Vagina (tissue), 2 donors: ENCODE measurements at places on chromosomes 4 and X. TPM values are rescaled to one million over a fixed set of nuclear protein-coding genes. Genes with fewer than 3 reads are reported as not detected.

The RAB33A gene
- 0.98 TPM for total RNA-seq

The PAK3 gene
- 2.9 TPM for total RNA-seq

The SPANXB1 gene
- total RNA-seq = not detected

The DSPP gene
- total RNA-seq = not detected
